SW480 (cell line): ENCODE measurements at places on chromosomes 7 and 10.

DNA sequence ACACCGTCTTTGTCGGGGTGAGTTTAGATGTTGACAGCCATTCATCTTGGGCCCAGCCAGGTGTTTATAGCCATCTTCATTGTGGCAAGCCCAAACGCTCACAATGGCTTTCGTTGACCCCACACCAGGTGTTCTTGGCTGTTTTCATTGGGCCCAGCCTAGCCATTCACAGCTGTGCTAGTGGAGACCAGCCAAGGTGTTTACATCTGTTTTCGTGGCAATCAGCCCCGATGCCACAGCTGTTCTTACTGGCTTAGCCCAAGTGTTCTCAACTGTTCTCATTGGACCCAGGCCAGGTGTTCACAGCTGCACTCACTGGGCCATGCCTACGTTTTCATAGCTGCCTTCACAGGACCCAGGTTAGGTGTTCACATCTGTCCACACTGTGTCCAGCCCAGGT is 7.7 kb downstream of the FRG2B start:
- DNase-seq, result no peak

DNA sequence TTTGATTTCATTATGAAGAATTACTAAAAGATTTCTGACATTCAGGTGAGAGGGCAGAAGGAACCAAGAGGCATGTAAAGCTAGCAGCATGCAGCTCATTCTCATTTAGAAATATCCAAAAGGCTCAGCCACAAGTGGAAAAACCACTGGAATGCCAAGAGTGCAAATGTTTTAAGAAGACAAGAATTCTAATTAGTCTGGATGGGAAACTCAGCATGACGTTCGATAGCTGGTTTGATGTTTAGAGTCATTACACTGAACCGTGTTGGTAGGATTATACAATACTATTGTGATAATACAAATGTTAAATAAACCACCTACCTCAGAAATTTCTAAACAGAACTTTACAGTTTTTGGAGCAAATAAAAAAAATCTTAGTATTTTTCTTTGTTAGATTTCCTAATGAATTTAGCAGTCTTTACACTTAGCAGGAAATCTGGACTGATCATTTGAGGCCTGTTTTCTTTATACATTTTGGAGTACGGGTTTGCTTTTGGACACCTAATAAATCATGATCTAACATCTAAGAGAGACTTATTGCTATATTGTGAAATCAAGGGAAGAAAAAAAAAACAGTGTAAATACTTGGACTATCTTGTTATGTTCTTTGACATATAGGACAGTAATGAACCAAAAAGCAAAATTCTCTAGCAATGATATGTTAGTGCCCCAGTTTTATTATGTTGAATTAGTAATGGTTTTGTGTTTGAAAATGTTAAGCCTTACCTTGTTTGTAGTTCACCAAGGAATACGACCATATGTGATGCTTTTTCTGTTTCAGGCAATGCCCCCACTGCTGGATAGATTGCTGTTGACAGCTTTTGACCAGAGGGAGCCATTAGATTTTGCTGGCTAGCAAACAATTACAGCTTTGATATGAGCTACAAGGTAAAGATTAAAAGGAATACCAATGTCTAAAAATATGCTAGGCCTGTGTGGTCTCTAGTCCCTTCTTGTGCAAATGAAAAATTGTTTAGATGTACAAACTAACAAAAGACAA is 354.1 kb upstream of the SEMA3A start:
- DNase-seq, result peak; percentile 27

GRCh38 chr7:2019711-2020511 is 212.8 kb downstream of the MAD1L1 start:
- peak; percentile 88 for DNase-seq

DNA sequence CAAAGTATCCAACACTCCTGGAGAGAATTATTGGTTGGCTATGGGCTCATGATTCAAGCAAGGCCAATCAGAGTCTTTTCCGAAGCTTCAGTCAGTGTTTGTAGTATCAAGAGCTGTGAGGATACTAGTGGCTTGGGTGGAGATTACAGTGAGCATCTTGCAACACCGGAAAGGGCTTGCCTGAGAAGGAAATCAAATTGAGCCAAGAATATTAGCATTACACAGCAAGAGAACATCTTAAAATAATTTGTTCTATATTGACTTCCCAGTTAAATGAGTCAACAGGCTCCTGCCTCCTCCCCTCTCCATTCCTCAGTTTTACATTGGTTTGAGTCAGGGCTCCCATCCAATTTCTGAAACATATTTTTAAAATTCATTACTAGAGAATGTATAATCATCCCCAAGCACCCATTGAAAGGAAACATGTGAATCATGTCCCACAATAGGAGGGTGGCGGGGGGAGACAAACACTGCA is 127.4 kb downstream of the ELAPOR2 start:
- no peak for DNase-seq

- DNase-seq, result no peak
Measured at GRCh38 chr10:44064987-44065787, 319.7 kb downstream of the CXCL12 start.

GRCh38 chr10:113610631-113611601 is 52.9 kb downstream of the NRAP start:
- no peak for DNase-seq

DNA sequence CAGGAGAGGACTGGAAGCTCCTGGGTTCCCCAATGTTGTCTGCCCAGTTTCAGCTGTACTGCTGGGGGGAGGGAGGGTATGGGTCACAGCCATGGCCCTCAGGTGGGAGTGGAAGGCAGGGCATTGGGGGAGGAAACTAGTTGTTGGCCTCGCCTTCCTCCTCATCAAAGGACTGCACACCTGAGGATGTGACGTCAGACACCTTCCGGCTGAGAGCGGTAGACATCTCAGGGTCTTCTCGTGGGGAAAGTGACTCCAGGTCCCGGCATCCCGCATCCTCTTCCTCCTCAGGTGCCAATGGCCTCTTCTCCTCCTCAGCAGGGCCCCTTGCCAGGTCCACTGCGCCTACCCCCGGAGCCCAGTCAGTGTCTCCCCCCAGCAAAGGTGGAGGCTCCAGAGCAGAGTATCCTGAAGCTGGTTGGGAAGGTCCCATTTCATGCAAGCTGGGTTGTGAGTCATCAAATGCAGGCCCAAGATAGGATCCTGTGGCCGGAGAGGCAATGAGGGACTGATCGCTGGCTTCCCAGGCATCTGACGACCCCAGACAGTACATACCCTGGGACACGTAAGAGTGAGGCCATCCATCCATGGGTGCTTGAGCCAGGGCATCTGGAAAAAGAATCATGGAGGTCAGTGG is 6.0 kb downstream of the FAM131B start:
- DNase-seq, result no peak

DNA sequence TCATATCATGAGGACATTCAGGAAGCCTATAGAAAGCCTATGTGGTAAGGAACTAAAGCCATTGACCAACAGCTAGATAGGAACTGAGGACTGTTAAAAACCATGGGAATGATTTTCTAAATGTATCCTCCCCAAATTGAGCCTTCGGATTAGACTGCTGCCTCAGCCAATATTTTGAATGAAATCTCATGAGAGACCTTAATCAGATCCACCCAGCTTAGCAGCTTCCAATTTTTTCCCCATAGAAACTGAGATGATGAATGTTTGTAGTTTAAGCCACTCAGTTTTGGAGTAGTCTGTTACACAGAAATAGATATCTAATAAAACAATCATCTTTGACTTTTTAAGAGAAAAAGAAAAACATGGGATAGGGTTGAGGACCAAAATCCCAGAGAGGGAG is 292.0 kb downstream of the HPSE2 start:
- no peak for DNase-seq

- DNase-seq, result no peak
Measured at GRCh38 chr7:91537260-91538152, 273.3 kb downstream of the FZD1 start.

DNA sequence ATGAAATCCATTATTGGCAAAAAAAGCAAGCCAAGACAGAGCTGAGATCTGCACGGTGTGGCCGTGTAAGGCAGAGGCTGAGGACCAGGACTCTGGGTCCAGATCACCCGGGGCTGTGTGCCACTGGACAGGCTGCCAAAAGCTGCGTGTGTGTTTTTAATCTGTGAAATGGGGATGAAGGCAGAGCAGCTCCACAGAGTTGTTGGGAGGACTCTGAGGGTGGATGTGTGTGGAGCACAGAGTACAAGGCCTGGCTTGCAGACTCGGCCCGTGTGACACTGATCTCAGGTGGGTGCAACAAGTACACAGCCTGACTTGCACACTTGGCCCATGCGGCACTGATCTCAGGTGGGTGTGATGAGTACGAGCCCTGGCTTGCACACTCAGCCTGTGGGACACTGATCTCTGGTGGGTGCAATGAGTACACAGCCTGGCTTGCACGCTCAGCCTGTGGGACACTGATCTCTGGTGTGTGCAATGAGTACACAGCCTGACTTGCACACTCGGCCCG is 329.8 kb downstream of the DNAJB6 start:
- no peak for DNase-seq

DNA sequence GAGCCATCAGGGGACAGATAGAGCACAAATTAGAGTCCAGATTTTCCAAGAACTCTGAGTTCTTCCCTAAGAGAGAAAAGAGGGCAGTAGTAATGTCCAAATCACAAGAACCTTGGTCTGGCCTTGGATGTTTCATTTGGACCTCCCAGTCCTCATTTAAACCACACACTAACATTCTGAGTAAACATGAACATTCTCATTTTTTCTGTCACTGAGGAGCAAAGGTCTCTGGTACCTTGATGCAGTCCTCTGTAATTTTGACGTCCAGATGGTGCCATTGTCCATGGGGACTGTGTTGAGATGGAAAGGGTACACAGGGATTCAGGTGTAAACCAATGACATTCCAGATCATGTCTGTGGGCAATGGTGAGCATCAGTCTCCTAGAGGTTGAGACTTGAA is 225.4 kb upstream of the PHYHIPL start:
- DNase-seq, result no peak

DNA sequence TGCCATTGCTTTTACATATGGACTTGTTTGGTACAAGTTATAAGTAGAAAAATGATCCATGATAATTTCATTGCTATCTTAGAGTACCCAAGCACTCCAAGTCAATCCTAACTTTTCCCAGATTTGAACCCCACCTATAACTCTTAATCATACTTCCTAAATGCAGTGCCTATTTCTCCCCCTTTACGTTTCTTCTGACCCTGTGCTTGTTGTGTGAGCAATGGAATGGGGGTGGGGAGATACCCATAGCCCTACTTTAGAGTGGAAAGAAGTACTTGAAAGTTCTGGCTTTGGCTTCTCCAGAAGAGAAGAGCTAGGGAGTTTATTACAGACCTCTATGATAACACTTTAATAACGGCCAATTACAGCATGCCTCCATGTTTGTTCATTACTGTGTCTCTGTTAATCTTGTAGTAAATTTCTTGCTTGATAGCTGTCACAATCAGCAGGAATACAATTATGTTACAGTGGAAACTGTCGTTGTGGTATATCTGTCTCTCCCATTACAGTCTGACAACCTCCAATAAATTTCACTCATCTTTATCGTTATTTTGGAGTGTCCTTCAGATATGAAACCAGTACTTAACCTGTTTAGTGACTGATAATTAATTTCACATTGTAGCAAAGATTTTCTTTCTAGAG is 34.0 kb downstream of the CNPY1 start:
- DNase-seq, result peak; percentile 46

GRCh38 chr7:53340220-53340619 is 304.8 kb downstream of the POM121L12 start:
- no peak for DNase-seq

- DNase-seq, result no peak
Measured at GRCh38 chr7:73988197-73988596, 39.8 kb upstream of the ELN start.

- DNase-seq, result no peak
Measured at GRCh38 chr10:112700215-112700671, 249.8 kb upstream of the TCF7L2 start.

- DNase-seq, result no peak
Measured at GRCh38 chr10:128896116-128896795, 570.8 kb upstream of the MGMT start.

DNA sequence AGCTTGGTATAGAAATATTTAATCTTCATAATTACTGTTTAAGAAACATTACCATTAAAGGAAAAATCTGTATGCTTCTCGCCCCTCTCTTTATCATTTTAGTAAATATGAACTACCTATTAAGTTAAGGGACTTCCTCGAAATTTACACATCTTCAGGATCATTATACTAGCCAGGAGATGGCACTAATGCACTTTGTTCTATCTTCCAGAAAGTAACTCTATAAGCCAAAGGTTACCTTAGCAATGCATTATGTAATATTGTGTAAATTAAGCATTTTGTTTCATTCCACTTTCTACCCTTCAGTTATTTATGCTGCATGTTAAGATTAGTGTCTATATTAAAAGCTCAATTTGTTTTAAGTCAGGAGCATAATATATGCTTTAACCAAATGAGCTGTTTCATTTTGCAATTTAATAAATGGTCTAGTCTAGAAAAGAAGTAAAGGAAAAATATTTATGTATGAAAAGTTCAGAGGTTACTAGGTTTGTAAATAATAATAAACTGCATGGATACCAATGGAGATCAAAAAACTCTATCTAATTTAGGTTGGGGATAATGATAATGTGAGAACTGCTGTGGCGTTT is 128.5 kb downstream of the ANKRD7 start:
- DNase-seq, result peak; percentile 40

- no peak for DNase-seq
Measured at GRCh38 chr10:34866848-34867247, 51.8 kb upstream of the PARD3 start.

GRCh38 chr10:118564652-118565051 is 30.8 kb downstream of the PRLHR start:
- DNase-seq, result peak; percentile 14

DNA sequence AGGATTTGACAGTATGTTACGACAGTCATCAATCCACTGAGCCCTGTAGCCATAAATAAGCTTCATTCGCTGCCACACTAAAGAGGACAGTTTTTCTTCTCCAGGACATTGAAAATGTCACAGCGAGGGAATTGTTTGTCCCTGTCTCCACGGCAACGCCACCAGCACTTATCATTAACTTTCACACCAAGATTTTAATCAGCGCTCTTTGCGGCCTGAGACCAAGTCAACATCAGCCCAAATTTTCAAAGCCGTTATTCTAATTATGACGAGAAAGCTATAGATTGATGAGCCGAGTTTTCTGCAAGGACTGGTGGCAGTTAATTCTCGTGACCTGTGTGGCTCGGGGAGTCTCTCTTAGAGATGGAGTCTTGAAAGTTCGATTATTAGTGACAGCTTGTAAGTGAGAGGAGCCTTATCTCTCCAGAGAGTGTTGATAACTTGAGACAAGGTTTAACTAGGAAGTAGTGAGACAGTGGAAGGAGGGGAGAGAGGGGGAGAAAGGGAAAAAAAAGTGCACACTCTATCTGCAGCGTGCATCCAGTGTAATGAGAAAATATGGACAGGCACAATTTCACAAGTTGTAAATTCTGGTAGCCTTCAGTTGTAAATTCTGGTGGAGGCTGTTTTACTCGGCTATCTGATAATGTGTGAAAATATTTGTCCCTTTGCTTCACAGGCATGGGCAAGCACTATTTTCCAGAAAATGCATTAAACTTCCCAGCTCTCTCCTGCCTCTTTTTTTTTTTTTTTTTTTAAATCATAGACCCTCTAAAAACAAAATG is 473.3 kb downstream of the LRMDA start:
- DNase-seq, result no peak

DNA sequence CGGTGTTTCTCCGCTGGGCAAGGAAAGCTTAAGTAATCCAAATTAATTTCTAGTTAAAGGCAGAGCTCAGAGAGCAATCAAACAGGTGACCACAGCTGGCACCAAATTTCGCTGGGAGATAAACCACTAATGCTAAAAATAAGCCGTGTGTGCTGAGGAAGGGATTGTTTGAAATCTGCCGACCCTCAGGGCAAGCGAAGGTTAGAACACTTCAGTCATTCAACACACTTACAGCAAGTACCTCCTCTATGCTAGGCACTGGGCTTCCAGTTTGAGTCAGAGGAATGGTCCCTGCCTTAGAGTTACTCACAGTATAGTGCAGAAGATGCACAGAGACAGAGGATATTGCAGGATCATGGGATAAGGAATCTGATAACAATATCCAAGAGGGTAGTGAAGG is 467.9 kb upstream of the PODXL start:
- no peak for DNase-seq
